ENCODE measurements at places on chromosomes 11 and 22.

DNA sequence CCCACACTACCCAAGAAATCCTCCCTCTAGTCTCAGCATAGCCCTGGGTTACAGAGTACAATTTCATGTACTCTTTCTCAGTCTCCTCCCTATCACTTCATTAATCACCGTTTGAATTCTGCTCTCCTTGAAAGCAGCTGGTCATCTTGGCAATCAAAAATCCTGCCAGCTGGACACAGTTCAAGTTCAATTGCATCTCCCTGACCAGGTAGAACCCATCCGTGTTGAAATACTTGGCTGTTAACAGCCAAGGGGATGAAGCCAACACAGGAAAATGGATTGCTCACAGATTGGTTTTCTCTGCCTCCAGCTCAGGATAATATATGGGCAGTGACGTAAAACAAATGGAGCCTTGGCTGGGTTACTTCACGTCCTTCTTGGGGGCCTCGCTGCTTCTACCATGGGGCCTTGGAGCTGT lies 55.1 kb upstream of the GRK3 start:
- DNase-seq, result no peak

DNA sequence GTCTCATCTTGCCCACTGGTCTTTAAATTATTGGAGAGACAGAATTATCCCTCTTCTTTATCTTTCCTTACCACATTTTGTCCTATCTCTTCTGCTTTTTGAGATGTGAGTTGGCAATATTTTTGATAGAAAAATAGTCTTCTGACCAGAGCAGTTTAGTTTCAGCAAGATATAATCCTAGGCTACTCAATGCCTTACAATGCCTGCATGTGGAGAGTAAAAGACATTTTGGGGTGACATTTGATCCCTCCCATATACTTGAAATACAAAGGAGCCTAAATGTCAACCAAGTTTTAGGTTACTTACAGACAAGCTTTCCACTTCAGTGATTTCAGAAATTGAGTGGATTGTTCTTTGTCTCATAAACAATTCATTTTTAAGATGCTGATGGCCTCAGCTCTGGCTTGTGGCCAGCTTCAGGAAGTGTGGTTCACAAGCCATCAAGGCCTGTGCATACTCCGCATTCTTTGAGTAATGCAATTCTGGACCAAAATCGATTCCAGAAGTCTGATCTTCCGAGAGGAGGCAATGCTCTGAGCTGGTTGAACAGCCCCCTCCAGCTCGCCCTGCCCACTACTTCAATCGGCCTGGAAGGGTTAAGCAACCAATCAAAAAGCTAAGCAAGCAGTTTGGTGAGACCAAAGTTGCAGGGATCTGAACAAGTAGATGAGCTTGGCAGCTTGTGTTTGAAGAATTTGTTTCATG lies 274.4 kb downstream of the BLID start:
- DNase-seq, result no peak

- DNase-seq, result no peak
Measured at GRCh38 chr11:1939006-1939625, 8.0 kb upstream of the MRPL23 start.

DNA sequence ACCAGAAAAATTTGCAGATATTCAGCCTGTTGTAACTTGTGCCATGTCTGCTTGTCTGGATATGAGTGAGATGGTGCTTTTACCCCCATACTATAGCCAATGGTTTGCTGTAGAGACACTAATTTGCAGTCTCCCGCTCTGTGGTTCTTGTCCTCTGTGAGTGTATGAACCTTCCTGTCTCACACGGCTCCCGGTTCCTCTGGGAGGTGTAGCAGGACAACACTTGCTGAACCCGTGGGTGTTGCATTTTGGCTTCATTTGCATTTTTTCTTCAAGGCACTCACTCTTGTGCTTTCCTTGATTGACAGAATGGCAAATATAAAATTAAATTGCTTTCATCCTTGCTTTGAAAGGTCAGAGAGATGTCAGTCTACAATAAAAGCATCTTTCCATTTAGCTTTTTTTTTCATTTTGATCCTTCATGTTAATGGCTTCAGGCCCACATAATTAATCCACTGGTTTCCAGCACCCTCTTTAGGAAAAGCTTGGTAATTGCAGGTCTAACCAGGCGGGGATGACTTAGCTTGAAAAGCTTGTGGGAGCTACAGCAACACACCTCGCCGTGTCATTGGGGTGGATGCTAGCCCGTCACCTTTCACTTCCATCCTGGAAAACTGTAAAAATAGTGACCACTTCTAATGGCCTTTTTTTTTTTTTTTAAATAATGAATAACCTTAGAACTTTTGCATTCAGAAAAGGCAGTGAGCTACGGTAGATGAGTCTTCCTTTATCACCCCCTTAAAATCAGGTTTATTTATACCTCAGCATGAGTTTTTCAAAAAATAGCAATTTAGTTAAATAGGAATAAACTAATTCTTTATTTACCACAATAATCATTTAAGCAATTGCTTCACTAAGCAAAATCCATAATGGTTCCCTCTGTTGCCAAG lies 27.4 kb upstream of the ST14 start:
- peak; percentile 70 for DNase-seq

- DNase-seq, result no peak
Measured at GRCh38 chr11:92224407-92225124, at the start of gene FAT3. FAT3 (plus strand) TSS chr11:92224818; CDS start chr11:92352113, 127,295 bp downstream.

- peak; percentile 79 for DNase-seq
Measured at GRCh38 chr22:41444360-41445128, 2.1 kb downstream of the TOB2 start.

- DNase-seq, result no peak
Measured at GRCh38 chr22:27537501-27537900, 264.1 kb downstream of the MN1 start.

DNA sequence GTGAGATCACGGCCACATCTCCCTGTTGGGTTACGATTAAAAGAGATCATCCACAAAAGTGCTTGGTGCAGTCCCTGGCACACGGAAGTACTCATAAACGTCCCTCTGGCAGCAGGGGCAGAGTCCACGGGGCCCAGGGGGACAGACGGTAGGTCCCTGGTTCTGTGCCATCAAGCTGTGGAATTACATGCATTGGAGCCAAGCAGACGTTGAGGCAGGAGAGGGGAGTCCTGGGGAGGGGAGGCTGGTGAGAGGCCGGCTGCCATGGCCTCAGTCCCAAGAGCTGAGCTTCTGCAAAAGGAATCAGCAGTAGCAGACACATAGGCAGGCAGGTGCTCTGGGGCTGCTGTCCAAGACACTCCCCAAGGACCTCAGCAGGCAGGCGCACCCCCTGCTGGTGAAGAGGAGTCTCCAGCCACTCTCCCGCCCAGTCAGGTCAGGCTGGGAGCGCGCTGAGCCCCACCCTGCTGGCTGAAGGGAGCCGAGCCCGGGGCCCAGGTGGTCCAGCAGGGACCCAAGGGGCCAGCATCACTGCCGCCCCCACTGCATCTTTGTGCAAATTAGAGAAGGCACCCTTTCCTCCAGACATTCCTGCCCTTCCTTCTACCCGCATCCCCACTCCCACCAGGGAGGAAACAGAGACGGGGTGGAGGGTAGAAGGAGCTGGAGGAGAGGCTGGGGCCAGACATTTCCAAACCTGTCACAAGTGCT lies 7.6 kb upstream of the KCTD17 start:
- peak; percentile 30 for DNase-seq

DNA sequence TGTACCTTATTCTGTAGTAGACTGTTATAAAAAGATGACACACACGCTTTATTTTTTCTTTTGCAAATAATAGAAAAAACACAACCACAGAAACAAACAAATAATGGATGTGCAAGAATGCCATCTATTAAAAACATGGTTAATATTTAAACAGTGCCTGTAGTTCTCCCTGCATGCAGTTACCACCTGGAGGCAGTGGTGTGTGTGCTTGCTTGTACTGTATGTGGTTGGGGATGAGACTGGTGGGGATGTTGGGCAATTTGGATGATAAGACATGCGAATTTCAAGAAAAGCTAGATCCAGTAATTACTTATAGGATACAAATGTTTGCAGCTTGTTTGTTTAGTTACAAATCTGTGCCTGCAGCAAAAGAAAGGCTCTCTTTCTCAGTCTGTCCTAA lies 3.6 kb downstream of the C11orf87 start:
- DNase-seq, result no peak

DNA sequence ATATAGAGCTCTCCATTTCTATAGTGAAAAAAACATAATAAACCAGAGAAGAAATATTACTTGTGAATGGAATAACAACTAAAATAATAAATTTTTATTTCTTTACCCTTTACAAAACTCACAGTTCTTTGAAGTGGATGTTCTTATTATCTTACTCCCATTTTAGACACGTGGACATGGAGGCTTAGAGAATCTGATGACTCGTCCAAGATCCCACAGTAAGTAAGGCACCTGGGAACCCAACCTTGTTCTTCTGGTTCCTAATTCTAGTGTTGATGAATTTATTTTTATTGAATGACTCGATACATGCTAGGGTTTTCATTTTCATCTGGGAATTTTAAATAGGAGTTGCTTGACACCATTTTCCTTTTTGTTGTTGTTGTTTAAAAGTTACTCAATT lies 1.8 kb downstream of the BPIFC start:
- DNase-seq, result no peak

- DNase-seq, result no peak
Measured at GRCh38 chr11:60924110-60924905, at the start of gene TMEM132A. TMEM132A (plus strand) TSS chr11:60924460; CDS start chr11:60924634, 174 bp downstream.

GRCh38 chr11:39806652-39807051 lies 1652.8 kb downstream of the LRRC4C start:
- DNase-seq, result no peak

DNA sequence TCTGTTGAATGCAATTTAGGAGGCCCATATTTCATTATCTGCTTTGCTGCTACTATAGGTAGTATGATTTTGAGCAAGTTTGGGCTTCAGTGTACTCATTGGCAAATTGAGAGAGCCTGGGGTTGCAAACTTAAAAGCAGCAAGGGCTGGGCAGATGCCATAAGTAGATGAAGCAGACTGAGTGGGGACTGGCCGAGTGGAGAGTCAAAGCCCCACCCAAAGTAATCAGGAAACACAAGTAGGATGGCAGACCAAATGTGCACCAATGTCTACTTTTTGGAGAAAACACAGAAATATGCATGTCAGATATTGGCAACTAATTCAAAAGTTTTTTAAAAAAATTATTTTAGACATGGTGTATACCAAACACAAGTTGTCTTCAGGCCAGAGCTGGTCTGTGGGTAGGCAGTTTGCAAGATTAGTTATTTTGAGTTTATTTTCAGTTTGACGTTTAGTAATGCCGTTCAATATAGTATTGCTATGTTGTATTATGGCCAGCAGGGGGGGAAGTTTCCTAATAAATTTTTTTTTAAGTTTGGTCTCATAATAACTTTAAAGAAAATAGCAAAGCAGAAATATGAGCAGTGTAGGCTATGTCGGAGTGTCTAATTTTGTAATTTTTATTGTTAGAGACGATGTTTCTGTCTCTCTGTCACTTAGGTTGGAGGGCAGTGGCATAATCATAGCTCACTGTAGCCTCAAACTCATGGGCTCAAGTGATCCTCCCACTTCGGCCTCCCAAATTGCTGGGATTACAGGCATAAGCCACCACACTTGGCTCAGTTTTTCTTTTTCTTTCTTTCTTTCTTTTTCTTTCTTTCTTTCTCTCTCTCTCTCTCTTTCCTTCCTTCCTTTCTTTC lies 105.1 kb downstream of the HIPK3 start:
- DNase-seq, result peak; percentile 27

DNA sequence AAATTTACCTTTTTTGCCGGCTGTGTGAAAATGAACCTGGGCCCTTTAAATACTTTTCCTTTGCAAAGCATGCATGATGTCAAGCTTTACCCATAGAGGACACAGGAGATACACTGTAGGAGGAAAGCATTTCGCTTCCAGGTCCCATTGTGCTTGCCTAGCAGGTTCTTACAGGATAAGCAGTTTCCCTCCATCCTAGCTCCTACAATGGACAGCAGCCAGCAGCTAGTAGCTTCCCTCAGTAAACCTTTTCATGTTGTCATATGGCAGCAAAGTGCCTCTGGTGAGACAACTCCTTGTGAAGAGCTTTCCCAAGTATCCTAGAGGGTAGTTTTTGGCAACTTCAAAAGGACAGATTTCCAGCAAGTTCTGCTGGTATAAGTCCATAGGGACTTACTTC lies 78.4 kb downstream of the RBFOX2 start:
- DNase-seq, result no peak

GRCh38 chr11:35418282-35419183 lies 825 bp downstream of the SLC1A2 start:
- no peak for DNase-seq

Data from naive B cell (primary cell).